Stimulated activated CD8-positive, alpha-beta memory T cell treated with anti-CD3 and anti-CD28 coated beads, Interleukin-7, amount 100 ng/mL, for 48 hours (primary cell): ENCODE measurements at places on chromosomes 4 and X.

DNA sequence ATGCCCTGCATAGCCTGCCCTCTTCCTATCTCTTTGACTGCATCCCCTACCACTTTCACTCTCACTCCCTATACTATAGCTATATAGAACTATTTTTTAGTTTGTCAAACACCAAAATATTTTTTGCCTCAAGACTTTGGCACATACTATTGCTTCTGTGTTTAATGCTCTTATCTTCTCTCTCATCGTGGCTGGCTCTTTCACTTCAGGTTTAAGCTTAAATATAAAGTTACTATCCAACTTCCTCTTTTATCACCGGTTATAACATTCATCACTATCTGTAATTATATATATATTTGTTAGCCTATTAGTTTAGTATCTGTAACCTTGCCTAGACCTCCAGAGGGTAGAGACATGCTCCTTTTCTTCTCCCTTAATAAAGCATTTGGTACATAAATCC lies 11.5 kb upstream of the HMGB2 start:
- DNase-seq, result no peak

GRCh38 chr4:159433337-159433736 lies 330.5 kb downstream of the RAPGEF2 start:
- DNase-seq, result no peak

DNA sequence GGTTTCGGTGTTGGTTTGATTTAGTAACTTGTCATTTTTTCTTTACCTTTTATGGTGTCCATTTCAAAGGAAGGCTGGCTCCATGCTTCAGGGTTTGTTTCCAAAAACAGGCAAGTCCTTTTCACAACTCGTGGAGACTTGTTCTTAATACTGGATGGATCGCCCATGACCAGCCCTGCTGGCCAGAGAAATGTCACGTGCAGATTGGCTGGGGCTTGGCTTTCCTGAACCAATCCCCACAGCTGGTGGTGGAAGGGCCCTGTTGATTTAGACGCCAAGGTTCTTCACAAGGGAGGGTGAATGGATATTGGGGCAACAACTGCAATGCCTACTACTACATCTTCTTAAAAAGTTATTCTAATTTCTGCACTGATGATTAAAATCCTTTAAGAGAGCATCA lies 92.6 kb downstream of the SHROOM3 start:
- DNase-seq, result no peak

- DNase-seq, result no peak
These were observed 18.6 kb downstream of the ATP8A1 start for GRCh38 chr4:42638321-42638720.

GRCh38 chr4:8723222-8723980 lies 130.8 kb downstream of the CPZ start:
- no peak for DNase-seq

GRCh38 chr4:164251257-164251656 lies 502.7 kb upstream of the SMIM31 start:
- DNase-seq, result no peak

DNA sequence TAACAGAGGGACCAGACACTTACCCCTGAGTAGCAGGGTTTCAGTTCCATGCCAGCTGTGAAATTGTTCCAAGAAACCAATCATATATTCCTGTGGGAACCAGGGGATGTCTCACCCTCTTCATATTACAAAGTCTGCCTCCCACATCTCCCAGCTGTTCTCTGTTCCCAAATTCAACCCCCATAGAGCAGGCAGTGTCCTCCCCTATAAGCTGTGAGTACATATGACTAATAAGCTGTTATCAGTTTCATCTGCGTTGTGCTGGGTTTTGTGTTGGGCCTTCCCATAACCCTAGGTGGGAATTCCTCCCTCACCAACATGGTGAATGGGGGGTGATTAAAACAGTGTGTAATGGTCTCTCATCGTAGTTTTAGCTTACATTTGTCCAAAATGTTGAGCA lies 41.0 kb downstream of the CEP44 start:
- DNase-seq, result no peak

GRCh38 chr4:26953366-26953765 lies 92.7 kb downstream of the STIM2 start:
- no peak for DNase-seq

DNA sequence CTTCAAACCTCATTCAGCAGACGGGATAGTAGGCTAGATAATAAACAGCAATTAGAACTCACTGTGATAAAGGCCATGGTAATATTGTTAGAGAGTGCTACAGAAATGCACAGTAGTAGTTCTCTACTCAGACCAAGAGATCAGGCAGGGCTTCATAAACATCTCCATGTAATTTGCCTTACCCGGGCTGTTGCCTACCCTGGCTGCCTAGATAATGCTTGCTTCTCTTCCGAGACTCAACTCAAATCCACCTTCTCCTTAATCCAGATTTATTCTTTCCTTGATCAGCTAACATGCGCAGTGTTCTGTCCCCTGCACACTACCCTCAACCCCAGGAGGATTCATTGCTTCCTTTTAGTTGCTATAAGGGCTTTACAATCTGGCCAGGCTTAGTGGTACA lies 21.8 kb downstream of the ANK2 start:
- DNase-seq, result no peak

DNA sequence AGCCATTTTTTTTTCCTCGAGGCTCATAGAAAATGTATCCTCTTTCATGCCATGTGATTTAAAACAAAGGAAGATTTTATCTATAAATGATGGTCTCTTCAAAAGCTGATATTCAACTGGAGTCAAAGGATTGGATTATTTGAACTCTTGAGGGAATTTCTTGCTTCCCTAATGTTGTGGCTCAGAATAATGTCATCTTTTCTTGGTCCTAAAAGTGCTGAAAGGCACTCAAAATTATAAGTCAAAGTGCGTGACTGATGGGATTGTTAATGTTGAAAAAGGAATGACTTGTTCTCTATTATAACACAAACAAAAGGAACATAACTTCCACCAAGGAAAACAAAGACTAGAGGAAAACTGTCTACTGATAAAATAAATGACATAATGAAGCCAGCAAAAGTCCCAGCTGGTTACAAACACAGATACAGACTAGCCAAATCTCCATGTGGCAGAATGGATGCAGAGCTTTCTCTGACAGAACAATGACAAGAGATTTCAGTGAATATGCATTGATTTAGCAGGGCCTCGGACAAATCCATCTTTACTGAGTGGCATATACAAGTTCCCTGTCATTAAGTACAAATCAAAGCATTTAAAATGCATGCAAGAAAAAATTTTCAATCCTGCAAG lies 552.6 kb downstream of the GBA3 start:
- no peak for DNase-seq

- DNase-seq, result no peak
These were observed 84.6 kb downstream of the LARP1B start for GRCh38 chr4:128145727-128146126.

GRCh38 chr4:785332-786073 lies 40.4 kb downstream of the CPLX1 start:
- no peak for DNase-seq
